ENCODE measurements at places on chromosomes 16 and 17.

DNA sequence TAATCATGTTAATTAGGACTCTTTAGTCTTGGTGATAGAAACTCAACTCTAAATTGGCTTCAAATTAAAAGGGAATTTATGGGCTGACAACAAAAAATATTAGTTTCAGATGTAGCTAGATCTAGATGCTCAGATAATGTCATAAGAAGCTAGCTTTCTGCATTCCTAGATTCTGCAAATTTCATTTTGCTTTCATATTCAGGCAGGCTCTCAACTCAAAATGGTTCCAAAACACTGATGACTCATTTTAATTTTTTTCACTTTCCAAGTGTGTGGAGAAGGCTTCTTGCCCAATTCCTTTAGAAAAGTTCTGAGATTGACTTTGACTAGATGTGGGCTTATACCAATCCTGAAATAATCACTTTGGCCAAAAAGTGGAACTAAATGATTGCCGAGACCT lies 236.7 kb upstream of the GOT2 start:
- DNase-seq = no peak

GRCh38 chr17:8320262-8320661 lies 10.2 kb downstream of the ARHGEF15 start:
- no peak for DNase-seq

GRCh38 chr16:28549301-28549899 lies 4.3 kb upstream of the SGF29 start:
- no peak for DNase-seq

DNA sequence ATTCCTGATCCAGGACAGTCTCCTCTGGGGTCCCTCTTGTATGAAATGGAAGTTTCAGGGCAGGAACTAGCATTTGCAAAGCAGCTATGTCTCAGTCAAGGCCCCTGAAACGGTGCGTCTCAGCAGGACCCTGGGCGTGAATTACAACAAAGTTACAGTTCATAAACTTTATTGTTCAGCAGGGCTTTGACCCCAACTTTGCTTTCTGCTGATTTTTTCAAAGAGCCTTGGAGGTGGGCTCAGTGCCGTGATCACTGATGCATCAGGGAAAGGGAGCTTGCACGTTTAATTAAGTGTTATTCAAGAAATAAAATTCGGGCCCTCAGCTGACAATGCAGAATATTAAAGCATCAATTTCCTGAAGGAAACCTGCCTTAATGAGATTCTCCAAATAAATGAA lies 260.1 kb upstream of the C16orf82 start:
- no peak for DNase-seq

- DNase-seq = no peak
Observed at GRCh38 chr17:45227101-45227925, 5.6 kb downstream of the FMNL1 start.

GRCh38 chr16:55662644-55663031 lies 6.8 kb downstream of the SLC6A2 start:
- DNase-seq = no peak

- DNase-seq = no peak
Observed at GRCh38 chr16:88804173-88804551, 573 bp downstream of the CDT1 start.

- DNase-seq = no peak
Observed at GRCh38 chr17:49592263-49592662, 16.6 kb downstream of the NXPH3 start.

GRCh38 chr16:10871157-10871991 lies 5.6 kb upstream of the CIITA start:
- DNase-seq = no peak

- no peak for DNase-seq
Observed at GRCh38 chr17:76271669-76272540, 6.8 kb downstream of the UBALD2 start.

GRCh38 chr16:11677959-11678881 lies 10.0 kb downstream of the SNN start:
- no peak for DNase-seq

DNA sequence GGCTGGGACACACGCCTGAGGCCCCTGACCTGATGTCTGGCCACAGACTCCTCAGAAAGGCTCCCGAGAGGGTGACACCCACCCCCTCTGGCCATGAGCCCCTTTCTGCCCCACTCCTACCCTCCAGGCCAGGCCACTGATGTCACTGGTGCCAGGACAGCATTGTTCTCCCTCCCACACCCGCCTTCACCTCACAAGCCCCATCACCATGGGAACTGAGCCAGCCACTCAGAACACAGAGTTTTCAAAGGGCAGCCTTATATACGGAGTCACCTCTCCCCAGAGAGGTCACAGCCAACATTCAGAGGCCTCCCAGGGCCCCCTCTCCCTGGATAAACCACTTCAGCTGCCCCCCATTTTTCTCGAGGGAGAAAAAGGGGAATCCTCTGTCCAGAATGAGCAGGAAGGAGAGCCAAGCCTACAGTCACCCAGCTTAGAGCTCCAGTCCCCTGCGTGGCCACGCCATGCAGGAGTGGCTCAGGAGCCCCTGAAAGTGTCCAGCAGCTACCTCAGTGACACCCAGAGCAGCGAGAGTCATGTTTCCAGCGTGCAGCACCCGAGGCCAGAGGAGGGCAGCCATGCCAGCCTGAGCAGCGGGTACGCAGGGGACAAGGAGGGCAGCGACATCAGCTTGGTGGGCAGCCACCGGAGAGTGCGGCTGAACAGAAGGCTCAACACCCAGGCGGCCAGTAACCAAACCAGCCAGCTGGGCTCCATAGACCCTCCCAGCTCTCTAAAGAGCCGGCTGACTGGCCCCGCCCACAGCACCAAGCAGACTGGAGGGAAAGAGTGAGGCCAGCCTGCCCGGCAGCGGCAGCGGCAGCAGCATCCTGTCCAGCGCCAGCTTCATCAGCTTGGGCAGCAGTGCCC lies at the start of gene C16orf82:
Gene C16orf82 (plus strand): TSS at position 260 of the 870 bp plus-strand sequence.
- no peak for DNase-seq

- no peak for DNase-seq
Observed at GRCh38 chr16:7871979-7872378, 539.3 kb downstream of the RBFOX1 start.

GRCh38 chr17:47831934-47832327 lies 461 bp downstream of the LRRC46 start:
- DNase-seq = no peak

DNA sequence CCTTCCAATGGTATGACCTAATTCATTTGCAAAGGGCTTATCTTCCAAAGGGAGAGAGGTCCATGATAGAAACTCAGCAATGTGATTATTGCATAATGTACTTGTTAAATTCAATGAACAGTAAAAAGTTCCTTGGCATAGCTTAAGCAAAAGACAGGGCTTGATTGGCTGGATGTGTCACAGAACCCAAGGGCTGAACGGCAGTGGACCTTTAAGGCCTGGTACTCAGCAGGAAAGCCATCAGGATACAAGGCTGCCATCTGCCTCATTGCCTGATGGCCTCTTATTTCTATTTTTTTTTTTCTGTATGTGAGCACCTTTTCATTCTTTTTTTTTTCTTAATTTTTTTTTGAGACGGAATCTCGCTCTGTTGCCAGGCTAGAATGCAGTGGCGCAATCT lies 208.9 kb upstream of the WSCD1 start:
- DNase-seq = no peak

DNA sequence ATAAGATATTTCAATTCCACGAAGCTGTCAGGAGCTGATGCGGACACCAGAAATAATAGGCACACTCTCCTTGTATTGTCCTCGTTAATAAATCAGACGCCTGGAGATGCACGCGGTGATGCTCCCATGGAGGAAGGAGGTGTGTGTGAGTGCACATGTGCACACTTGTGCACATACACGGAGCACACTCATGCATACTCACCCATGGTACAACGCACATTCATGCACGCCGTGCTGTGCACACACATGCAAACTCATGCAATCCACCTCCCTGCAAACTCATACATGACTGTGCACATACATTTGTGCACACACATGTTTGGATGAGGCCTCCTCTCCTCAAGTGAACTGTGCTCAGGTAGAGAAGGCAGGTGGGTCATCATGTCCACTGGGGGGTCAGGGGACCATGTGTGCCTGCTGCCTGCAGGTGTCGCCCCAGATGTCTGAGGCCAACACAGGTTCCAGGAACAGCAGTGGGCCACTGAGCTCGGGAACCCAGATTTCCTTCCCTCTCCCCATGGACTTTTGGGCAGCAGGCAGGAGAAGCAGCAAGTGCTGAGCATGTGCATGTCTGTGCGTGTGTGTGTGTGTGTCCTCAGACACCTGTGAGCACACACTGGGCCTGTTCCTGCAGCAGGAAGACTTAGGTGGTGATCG lies 165.3 kb downstream of the SDK2 start:
- no peak for DNase-seq

- DNase-seq = peak; percentile 4
Observed at GRCh38 chr16:53045341-53046220, 7.1 kb downstream of the CHD9NB start.

DNA sequence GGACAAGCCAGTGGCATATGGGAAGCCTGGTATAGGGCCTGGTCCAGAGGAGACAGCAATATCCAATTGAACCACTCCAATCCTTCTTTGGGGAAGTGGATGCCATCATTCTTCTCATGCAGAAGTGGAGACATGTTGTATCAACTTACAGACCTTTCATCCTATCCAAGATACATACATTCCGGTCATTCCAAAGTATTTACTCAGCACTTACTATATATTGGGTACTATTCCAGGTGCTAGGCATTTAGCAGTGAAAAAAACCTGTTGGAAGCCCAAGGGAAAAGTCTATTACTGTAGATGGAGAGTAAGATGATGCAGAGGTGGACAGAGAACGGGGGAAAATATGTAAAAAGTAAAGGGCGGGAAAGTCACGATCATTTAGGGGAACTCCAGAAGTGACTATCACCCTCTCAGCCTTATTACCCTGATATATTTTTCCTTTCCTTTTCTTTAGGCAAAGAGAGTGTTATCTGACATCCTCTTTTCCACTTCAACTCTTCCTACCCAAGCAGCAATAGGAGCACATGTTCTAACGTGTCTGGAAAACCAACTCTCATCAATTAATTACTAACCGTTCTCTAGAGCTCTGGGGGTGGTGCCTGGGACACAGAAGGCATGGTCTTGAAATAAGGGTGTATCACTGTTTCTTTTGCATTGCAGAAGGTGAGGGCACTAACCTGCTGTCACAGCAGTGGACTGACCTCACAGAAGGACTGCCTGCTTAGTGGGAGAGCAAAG lies 210.1 kb upstream of the MAF start:
- DNase-seq = no peak

- no peak for DNase-seq
Observed at GRCh38 chr17:7987112-7987893, 15.1 kb upstream of the GUCY2D start.

DNA sequence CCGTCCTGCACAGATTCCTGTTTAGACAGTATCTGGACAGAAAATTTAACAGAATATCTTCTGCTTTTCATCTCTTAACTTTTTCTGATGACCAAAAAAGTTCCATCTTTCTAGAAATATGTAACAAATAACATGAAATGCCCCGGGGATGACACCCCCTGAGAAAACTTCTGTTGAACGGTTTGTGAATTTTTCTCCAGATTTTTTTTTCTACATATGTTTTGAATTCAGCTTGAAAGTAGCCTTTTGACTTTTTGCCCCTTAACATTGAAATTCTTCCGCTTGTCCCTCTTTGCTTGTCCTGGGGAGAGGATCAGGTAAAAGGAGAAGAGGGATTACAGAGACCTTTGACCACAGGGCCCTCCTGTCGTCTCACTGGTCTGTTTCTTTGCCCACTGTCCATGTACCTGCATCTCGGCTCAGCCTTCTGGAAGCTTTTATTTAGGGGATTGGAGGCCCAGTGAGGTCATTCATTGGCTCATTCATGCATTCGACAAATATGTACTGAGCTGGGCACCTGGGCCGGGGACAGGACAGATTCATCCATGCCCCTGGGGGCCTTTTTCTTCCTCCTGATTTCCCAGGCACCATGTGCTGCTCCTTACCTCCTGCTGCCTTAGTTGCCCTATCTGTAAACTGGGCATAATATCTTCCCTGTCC lies 19.6 kb upstream of the CPNE2 start:
- no peak for DNase-seq

DNA sequence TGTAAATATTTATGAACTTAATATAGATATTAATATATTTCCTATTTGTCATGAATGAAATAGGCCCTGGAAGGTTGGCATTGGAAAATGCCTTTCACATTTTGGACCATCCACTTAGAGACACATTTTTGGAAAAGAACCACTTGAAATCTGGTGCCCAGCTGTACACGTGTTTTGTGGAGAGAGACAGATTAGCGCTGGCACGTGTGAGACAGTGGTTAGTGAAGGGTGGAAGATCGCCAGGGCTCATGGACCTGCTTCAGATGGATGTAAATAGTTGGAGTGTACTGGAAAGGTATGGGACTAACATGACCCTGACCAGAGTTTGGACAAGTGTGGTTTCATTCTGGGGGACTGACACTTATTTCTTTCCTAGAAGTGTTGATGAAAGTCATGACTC lies 222.9 kb downstream of the PRKCA start:
- no peak for DNase-seq

- DNase-seq = peak; percentile 15
Observed at GRCh38 chr17:76659928-76660655, 16.5 kb upstream of the ST6GALNAC1 start.

GRCh38 chr17:6019959-6020358 lies 50.2 kb upstream of the WSCD1 start:
- no peak for DNase-seq

GRCh38 chr16:48537275-48537674 lies 72.7 kb downstream of the N4BP1 start:
- DNase-seq = no peak

GRCh38 chr16:57624044-57624688 lies 4.3 kb upstream of the ADGRG1 start:
- no peak for DNase-seq

- no peak for DNase-seq
Observed at GRCh38 chr16:8283195-8283594, 307.1 kb downstream of the TMEM114 start.

DNA sequence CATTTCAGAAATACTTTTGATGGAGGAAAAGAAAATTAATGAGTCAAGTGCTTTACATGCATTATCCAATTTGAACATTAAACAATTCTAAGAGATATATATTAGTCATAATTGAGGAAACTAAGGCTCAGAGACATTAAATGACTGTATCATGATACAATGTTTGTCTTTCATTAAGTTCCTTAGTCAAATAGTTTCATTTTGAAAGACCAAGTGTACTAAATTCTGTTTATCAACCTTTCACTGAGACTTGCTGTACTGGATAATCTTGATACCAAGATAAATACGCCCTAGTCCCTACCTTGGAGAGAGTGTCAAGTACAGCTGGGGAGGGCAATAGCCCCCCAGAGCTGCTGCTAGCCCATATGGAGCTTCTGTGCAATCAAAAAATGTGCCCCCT lies 24.2 kb downstream of the TOM1L2 start:
- no peak for DNase-seq

- no peak for DNase-seq
Observed at GRCh38 chr16:65843941-65844340, 522.5 kb upstream of the CDH5 start.
